ENCODE measurements at places on chromosomes 12 and 14.

DNA sequence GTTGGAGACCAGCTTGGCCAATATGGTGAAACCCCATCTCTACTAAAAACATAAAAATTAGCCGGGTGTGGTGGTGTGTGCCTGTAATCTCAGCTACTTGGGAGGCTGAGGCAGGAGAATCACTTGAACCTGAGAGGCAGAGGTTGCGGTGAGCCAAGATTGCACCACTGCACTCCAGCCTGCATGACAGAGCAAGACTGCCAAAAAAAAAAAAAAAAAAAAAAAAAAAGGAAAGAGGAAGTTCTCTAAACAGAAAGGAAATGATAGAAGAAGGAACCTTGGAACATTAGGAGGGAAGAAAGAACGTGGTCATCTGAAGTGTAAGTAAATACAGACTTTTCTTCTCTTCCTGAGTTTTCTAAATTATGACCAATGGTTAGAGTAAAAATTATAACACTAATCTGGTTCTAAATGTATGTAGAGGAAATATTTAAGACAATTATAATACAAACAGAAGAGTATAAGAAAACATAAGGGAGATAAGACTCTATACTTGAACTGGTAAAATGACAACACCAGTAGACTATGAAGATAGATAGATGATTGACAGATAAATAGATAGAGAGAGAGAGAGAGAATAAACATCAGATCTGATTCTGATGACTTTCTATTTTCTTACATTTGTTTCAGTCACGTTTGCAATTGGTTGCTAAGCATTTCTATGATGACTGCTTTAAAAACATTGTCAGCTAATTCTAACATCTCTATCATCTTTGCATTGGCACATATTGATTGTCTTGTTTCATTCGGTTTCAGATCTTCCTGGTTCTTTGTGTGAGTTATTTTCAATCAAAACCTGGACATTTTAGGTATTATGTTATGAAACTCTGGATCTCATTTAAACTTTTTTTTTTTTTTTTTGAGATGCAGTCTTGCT, 12.9 kb upstream of the CORO1C start:
- DNase-seq: no peak

DNA sequence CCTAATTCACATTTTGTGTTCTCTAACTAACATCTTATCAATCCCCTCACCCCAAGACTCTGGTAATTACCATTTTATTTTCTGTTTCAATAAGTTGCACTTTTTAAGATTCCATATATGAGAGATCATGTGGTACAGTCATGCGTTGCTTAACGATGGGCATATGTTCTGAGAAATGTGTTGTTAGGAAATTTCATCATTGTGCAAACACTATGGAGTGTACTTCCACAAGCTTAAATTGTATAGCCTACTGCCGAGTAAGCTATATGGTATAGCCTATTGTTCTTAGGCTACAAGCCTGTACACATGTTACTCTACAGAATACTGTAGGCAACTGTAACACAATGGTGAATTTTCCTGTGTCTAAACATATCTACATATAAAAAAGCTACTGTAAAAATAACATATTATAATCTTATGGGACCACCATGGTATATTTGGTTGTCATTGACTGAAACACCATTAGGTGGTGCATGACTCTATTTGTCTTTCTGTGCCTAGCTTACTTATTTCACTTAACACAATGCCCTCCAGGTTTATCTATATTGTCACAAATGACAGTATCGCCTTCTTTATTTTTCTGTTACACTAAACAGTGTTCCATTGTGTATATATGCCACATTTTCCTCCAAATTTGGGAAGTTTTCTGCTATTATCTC, 473.4 kb upstream of the LMO3 start:
- DNase-seq: no peak

- no peak for DNase-seq
Measured at GRCh38 chr14:67580336-67581171, 19.5 kb downstream of the PIGH start.

DNA sequence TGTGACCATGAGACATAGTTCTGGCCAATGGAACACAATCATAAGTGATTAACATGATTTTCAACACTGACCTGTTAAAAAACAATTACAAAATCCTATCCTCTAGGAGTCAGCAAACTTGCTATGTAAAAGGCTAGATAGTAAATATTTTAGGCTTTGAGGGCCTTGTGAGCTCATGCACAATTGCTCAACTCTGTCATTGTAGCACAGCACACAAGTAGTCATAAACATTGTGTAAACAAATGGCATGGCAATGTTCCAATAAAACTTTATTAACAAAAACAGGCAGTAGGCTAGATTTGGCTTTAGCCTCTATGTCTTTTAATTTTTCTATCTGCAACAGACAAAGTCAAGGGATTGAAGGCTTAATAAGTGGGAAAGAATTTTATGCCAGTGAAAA, 350.7 kb downstream of the C12orf50 start:
- peak; percentile 2 for DNase-seq

DNA sequence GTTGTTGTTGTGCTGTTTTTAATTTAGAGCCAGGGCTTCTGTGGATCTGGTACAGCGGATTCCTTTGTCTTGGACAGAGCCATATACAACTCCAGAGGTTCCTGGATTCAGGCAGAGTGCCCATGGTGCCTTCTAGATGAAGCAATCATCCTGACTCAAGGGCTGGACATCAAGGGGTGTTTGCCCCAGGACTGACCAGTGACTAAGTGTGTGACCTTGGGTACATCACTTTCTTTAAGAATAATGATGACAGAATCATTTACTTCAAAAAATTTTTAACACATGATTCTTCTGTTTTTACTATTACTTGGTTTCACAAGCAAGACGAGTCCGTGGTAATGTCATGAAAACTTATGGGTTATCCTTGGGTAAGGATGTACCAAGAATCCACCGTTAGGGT, 397.3 kb downstream of the ZFP36L1 start:
- peak; percentile 52 for DNase-seq

GRCh38 chr14:99773521-99774497, 19.4 kb upstream of the EML1 start:
- DNase-seq: no peak

GRCh38 chr12:125704803-125705202, 639.6 kb downstream of the AACS start:
- DNase-seq: no peak

DNA sequence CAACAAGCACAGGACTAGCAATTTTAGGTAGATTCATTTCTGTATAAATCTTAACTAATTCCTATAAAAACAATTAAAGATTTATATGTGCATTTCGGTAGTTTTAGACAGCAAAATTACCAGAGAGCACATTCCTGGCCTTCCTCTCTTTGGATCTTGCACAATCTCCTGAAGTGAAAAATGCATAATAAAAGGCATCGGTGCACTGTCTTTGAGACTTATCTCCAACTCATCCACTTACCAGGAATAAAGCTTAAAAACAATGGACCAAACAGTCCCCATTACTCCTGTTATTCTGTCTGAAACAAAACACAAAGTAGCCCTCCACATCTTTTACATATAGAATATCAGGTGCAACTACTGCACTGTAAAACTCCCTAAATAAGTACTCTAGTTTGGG, 69.3 kb downstream of the HECTD1 start:
- DNase-seq: no peak

DNA sequence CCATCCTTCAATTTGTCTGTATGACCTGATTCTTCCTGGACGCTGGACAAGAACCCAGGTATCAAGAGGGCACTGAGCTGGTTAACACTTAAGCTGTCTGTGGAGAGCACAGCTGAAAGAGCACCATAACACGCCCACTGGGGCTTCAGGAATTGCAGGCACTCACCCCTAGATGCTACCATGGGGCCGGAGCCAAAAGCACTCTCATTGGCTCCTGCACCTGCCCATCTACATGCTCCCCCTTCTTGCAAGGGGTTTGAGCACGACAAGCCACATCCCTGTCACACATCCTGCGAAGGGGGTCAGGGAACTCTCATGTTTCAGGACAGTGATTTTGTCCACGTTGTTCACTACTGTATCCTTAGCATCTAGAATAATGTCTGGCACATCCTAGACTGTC, 35.1 kb upstream of the TBC1D15 start:
- DNase-seq: no peak

- DNase-seq: peak; percentile 29
Measured at GRCh38 chr14:59688224-59689170, 111.9 kb upstream of the CCDC175 start.

DNA sequence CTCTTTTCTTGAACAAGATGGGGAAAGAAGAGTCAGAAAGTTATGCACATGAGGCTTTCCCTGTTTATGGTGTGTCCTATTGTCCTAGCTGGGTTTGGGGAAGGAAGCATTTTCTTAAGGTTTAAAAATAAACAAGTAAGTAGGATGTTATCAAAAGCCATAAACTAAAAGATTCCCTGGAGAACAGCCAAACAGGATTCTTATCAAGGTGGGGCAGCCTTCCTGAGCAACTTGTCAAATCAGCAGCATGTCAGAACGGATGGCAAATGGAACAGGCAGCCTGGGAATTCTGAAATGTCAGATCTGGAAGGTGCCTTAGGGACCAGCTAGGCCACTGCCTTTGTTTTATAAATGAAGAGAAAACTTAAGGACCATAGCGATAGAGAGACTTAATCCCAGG, 152.2 kb upstream of the RGS6 start:
- DNase-seq: no peak

DNA sequence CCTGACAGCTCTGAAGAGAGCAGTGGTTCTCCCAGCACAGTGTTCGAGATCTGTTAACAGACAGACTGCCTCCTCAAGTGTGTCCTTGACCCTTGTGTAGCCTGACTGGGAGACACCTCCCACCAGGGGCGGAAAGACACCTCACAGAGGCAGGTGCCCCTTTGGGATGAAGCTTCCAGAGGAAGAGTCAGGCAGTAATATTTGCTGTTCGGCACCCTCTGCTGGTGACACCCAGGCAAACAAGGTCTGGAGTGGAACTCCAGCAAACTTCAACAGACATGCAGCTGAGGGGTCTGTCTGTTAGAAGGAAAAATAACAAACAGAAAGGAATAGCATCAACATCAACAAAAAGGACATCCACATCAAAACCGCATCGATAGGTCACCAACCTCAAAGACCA, 21.6 kb upstream of the ABCC9 start:
- no peak for DNase-seq

DNA sequence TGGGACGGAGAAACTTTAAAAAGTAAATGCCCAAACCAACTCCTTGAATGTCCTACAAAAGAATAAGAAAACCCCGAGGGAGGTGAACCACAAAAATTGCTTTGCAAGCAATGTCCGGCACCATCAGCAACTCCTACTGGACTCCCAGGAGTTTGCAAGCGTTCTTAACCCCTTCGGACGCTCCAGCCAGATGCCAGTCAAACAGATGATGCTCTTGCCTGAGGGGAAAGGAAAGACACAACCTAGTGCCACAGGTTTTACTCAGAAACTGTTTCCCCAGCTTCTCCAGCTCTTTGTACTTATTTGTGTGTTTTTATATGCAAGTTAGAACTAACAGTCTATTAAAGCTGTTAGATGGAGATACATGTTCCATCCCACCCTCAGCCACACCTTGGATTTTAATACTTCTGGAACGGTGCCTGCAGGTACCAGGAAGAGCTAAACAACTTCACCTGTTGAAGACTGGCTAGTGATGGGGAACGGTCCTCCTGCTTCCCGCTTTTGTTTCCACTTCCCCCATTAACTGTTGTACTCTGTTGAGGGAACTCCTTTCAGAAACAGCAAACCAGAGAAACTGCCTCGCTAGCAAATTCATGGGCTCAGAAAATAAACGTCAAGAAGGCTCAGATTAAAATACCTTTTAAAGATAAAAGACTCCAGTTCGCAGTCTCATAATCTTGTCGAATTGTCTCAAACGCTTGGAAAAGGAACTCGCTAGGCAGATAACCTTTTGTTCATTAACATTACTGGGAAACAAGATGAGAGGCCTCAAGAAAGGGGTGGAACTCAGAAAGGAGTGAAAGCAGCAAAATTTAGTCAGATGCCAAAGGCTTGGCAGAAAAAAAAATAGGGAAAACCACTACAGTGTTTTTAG, 1.1 kb upstream of the FERMT2 start:
- DNase-seq: peak; percentile 81

DNA sequence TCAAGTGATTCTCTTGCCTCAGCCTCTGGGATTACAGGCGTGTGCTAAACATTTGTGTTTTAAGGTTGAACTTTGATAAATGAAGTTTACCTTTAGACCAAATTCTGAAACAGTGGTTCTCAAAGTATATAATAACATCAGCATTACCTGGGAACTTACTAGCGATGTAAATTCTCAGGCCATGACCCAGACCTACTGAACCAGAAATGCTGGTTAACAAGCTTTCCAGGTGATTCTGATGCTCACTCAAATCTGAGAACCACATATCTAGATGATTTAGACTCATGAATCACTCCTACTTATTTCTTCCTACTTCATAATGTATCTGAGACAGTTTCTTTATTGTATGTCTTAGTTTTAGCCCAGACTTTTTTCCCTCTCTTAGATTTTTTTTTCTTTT, 43.6 kb downstream of the RAD51B start:
- DNase-seq: no peak

- DNase-seq: no peak
Measured at GRCh38 chr14:101593411-101594238, 32.3 kb downstream of the DIO3 start.

DNA sequence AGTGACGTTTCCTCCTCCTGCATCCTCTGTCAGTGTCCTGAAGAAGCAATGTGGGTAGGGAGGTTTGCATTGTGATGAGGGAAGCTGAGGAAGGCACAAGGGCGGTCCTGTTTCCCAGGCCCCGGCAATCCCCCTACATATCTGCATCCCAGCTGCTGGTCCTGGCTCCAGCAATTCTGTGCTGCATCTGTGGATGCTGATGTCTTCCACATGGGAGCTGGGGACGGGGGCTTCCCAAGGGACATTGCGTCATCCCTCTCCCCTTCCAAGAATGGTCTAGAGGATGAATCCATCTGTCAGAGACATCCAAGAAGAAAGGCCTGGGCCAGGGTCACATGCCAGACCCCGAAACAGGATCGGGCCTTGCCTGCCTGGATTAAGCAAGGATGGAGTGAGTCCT, 52.1 kb downstream of the TSPAN11 start:
- peak; percentile 60 for DNase-seq

GRCh38 chr14:73719791-73720190, 5.6 kb upstream of the PNMA1 start:
- DNase-seq: no peak

GRCh38 chr12:3520711-3521110, 29.7 kb downstream of the PRMT8 start:
- DNase-seq: no peak

DNA sequence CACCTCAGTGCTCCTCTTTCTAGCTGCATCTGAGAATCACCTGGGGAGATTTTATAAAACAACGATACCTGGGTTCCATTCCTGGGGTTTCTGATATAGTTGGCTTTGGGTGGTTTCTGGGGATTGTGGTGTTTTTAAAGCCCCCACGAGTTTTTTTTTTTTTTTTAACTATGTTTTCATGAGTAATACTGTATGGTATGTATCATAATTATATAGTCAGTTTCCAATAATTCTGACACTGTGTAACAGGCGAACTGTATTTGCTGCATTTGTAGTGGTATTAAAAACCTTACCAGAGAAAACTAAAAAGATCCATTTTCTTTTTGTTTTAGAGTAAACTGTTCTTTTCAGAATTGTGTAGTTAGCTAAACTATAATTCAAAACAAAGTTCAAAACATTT, 84.9 kb downstream of the SRGAP1 start:
- DNase-seq: no peak
